ENCODE measurements at places on chromosomes 11 and 22. TPM values are rescaled to one million over a fixed set of nuclear protein-coding genes. Genes with fewer than 3 reads are reported as not detected.

The HPX gene
- 1.9 TPM for total RNA-seq

The WBP2NL gene
- total RNA-seq, result 2.6 TPM

The OR52A1 gene
- total RNA-seq, result not detected

The TIMM8B gene
- total RNA-seq, result 55.1 TPM

The OR6A2 gene
- total RNA-seq, result 0.20 TPM

The AMOTL1 gene
- 80.7 TPM for total RNA-seq

The KCNK7 gene
- 8.5 TPM for total RNA-seq

The SSH3 gene
- total RNA-seq, result 13.4 TPM

The TPBGL gene
- not detected for total RNA-seq

The SLC16A8 gene
- 0.69 TPM for total RNA-seq

The LZTR1 gene
- 33.7 TPM for total RNA-seq

The SOX6 gene
- total RNA-seq, result 20.2 TPM

The LAYN gene
- 9.6 TPM for total RNA-seq

GRCh38 chr22:28093711-28094110, 174.7 kb upstream of the PITPNB start:
- DNase-seq, result no peak

GRCh38 chr11:71580057-71581003, 2.3 kb downstream of the KRTAP5-11 start:
- DNase-seq, result peak; percentile 60

DNA sequence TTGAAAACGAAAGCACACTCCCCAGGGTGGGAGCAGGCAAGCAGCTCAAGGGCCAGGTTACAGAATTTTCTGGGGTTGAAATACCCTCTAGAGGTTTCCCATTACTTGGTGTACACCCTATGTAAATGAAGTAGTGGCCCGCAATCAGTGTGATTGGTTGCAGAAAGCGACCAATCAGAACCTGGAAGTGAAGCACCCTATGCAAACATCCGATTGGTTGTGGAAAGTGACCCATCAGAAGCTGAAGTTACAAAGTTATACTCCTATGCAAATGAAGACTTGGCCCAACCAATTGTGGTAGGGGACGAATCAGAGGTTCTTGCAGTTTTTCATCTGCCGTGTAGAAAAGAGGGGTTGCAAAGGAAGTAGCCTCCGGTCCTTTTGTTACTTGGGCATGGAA, 19.2 kb downstream of the PRR5 start:
- DNase-seq, result no peak

DNA sequence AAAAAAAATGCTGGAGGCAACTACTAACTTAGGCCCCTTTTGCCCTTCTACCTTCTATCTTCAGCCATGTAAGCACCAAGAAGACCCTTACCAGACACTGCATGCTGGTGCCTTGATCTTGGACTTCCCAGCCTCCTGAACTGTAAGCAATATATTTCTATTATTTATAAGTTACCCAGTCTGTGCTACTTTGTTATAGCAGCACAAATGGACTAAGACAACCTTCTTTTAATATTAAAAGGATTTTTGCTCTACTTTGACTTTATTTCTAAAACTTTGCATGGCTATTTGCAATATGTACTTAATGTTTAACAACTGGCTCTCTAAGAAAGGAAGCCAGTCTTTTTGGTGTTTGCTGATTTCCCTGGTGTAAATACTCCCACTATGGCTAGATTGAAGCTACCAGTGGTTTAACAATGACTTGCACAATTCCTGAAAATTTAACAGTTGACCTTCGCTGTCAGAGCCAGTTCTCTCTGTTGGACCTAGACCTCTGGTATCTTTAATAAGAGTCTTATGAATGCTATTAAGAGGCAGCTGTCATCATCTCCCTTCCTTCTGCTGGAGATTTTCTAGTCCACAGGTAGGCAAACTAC, 25.2 kb downstream of the OR6Q1 start:
- no peak for DNase-seq

GRCh38 chr11:22192642-22193347, at the start of gene ANO5:
TSS of gene ANO5 (plus strand) at chr11:22193085. CDS start at chr11:22193493, 408 bp downstream.
- no peak for DNase-seq

GRCh38 chr22:46147471-46148267, 2.7 kb upstream of the PPARA start:
- DNase-seq, result no peak

DNA sequence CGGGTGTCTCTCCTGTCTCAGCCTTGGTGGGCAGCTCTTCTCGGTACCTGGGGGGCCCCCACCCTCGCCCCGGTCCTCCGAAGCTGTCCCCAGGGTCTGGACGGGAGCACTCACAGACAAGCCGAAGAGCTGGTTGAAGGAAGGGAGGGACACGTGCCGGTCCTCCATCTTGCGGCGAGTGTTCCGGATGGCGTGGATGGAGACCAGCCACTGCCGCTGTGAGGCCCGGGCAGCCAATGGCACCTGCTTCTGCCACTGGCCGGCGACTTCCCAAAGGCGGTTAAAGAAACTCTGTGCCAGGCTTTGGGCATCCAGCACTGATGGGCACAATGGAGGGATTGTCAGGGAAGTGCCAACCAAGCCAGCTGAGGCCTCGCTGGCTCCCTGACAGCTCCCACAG, 18.7 kb downstream of the PPM1F start:
- no peak for DNase-seq

GRCh38 chr11:77040401-77040777, 6.2 kb downstream of the B3GNT6 start:
- no peak for DNase-seq

- no peak for DNase-seq
Measured at GRCh38 chr11:64874308-64875240, 3.8 kb downstream of the EHD1 start.

- DNase-seq, result no peak
Measured at GRCh38 chr22:19666673-19667593, 47.4 kb upstream of the SEPTIN5 start.

DNA sequence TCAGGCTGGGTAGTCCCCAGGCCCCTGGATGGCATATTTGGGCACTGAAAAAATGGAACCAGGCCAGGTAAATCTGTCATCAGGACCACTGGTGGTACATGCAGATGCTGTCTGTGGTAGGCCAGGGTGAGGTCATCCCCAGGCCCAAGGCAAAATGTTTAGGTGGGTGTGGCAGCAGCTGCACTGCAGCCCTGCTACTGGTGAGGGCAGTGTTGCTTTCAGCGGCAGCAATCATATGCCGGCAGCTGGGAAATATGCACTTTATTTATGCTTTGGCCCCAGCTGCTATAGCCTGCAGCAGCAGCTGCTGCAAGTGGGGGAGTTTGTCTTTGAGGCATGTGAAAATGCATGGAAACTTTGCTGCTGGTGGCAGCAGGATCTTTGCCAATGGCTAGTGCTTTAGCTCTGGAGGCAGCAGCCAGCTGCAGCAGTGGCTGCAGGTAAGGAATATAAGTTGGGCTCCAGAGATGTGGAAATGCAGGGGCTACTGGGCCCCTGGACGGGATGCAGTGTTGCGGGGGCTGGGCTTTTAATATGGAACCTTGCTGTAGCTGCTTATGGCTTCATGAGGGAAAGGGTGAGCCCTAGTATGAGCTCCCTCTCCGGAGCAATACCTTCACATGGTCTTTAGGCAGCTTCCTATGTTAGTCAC, 365.7 kb upstream of the CADM1 start:
- no peak for DNase-seq

GRCh38 chr11:18676803-18677202, 21.8 kb upstream of the TMEM86A start:
- DNase-seq, result no peak

GRCh38 chr22:39081598-39081997, 4.5 kb downstream of the APOBEC3G start:
- DNase-seq, result no peak

DNA sequence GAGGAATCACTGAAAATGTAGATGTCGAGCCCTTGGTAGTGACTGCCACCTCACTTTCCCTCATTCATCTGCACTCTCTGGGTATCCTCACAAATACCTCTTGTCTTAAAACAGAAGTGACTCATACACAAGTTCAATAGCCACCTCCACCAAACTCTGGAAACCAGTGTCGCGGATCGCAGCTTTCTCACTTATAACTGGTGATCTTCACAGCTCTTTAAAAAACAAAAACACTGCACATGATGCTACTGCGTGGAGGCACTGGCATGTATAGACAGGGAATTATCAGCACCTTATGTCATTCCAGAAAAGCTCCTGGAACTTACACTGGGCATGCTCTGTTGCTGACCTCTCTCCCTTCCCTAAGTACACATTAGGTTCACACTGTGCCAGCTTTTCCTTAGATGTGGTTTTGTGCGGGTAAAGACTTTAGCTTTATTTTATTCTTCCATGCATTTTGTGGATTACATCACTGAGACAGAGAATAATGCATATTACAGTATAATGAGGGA, 425.5 kb upstream of the CADM1 start:
- no peak for DNase-seq

GRCh38 chr11:71322861-71323582, 70.6 kb upstream of the SHANK2 start:
- no peak for DNase-seq

DNA sequence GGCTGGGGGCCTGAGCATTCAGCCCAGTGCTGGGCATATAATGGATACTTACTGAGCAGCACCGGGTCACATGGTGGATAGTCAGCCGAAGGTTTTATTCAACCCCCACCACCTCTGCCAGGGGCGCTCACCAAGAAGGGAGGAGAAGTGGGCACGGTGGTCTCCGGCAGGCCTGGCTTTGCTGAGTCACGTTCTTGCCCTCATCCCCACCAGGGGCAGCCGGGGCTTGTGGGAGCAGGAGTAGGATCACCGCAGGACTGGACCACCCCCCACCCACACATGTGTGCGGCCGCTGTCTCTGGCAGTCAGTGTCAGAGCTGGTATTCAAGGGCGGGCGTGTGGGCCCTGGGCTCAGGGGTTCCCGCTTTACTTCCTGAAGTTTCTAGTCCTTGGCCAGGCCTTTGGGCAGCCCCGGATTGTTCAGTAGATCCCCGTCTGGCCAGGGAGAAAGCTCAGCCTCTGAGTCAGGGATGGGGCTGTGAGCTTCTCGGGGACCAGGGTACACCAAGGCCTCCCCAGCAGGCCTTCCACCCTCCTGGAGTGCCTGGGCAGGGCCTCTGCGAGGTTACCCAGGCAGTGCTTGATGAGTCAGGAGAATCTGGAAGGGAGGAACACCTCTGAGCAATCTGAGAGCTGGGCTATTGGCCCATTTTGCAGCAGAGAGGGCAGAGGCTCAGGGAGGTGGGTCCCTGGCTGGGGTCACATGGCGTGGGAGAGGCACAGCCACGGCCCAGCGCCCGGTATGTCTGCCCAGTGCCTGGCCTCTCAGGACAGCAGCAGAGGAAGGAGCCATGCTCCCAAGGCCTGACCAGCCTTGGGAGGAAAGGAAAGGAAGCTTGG, 60.6 kb downstream of the RTL6 start:
- DNase-seq, result no peak

DNA sequence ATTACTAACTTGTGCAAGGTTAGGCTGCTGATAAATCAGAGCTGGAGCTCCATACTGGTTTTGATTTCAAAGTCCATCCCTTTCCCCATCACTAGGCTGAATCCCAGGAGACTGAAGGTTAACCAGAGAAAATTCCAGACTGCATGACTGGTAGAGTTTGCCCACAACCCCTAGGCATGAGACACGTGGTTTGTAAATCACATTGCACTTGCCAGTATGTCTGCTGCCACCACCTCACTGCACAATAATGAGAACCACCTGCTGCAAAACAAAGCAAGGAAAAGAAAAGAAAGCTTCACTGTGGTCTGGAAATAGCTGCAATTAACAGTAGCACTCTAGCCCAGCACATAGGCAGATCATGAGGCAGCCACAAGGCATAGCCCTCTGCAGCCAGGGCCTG, 67.6 kb upstream of the NTM start:
- DNase-seq, result no peak

Data from skin of body (tissue), 3 donors.